HFFc6 (cell line): ENCODE measurements at places on chromosomes 2 and 18. TPM values are rescaled to one million over a fixed set of nuclear protein-coding genes. Genes with fewer than 3 reads are reported as not detected.
A peak's percentile ranks its signal among the peaks of the same experiment; 100 is the strongest.

GRCh38 chr2:148971547-148971946 is 67.0 kb upstream of the LYPD6B start:
- no peak overlapping the region for H3K27ac ChIP-seq
- peaks cover 21% of the 10 kb centered on the region for H3K27me3 ChIP-seq
- H3K4me1 ChIP-seq: no peaks in the 10 kb centered on the region
- H3K36me3 ChIP-seq: no peaks in the 10 kb centered on the region
- DNase-seq: no peak

GRCh38 chr18:60277855-60278480 is 94.6 kb downstream of the MC4R start:
- H3K27ac ChIP-seq: no peak overlapping the region
- H3K4me1 ChIP-seq: no peaks in the 10 kb centered on the region
- H3K36me3 ChIP-seq: no peaks in the 10 kb centered on the region
- no peak for DNase-seq

DNA sequence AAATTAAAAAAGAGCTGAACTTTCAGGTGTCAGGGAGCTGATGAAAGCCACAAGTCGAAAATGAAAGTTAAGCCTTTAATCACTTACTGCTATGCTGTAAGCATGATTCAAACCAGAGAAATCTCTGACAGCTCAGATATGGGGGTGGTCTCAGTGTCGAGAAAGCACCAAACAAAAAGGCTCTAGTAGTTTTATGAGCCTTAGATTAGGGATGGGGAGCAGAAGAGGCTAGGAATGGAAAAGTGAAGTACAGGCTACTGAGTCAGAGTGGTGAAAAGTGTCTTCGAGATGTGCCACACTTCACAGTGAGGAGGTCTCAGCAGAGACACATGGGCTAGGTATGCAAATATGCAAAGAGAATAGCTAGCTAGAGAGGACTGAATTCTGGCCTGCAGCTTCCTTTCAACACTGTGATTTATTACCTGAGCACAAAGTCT is 482.2 kb downstream of the SPAG16 start:
- H3K4me1 ChIP-seq: peaks cover 39% of the 10 kb centered on the region
- peak overlapping the region; percentile 79 for H3K27ac ChIP-seq
- H3K36me3 ChIP-seq: no peaks in the 10 kb centered on the region

Gene PMAIP1
- 5.8 to 10.0 TPM (median 6.2 TPM) in 3 replicates for total RNA-seq

Gene DSEL
- 75.4 to 82.4 TPM (median 78.6 TPM) in 3 replicates for total RNA-seq

DNA sequence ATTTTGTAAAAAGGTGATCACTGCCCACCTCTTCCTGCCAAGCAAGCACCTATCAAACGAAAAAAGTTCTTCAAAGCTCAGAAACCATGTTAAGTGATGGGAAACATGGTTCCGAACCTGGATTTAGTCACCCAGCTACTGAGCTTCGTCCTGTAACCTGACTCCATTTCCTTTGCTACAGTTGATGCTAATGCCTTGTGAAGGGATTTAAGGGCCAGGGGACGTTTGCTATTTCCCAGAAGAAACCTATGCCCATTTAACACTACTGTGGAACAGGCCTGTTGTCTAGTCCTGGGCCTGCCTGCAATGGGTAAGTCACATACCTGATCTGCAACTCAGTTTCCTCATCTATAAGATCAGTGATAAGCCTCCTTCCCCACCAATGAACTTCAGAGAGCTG is 14.8 kb downstream of the SERPINE2 start:
- DNase-seq: no peak
- H3K4me1 ChIP-seq: peaks cover 43% of the 10 kb centered on the region
- H3K27ac ChIP-seq: peak overlapping the region; percentile 76
- no peak overlapping the region for H3K4me3 ChIP-seq
- H3K27me3 ChIP-seq: no peaks in the 10 kb centered on the region; the same call in 1 of the 2 replicates

GRCh38 chr2:162992828-162993227 is 154.3 kb upstream of the KCNH7 start:
- no peak overlapping the region for H3K27ac ChIP-seq
- H3K36me3 ChIP-seq: no peaks in the 10 kb centered on the region; the same call in 1 of the 2 replicates
- no peaks in the 10 kb centered on the region for H3K4me1 ChIP-seq
- H3K4me3 ChIP-seq: no peak overlapping the region

Gene SS18
- 56.8 to 70.1 TPM (median 69.0 TPM) in 3 replicates for total RNA-seq

DNA sequence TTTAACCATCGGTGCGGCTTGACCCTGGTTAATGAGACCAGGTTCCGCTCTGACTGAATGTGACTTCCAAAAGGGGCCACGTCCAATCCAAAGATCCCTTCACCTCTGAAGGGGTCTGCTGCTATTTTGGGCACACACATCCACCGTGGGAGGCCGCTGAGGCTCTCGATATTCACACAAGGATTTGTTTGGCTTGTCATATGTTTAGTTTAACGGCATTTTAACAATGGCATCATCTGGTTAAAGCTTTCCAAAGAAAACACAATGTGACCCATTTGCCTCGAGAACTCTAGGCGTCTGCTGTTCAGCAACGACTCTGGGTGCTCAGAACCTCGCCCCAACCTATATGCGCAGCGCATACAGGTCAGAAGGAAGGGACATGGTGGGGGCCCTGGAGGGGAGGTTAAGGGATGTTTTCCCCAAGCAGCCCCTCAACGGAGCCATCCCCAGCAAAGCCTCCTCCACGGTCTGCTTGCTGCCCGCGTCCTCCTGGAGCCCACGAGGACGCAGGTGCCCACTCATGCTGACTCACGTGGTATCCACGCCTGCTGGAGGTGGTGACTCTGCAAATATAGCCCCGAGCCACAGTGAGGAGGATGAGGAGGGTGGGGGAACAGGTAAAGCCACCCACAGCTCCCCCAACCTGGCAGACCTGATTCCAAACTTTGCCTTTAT is 260.3 kb downstream of the HDAC4 start:
- no peak overlapping the region for H3K4me3 ChIP-seq
- no peak overlapping the region for H3K27ac ChIP-seq
- H3K36me3 ChIP-seq: peaks cover 11% of the 10 kb centered on the region
- H3K27me3 ChIP-seq: no peaks in the 10 kb centered on the region; the same call in 1 of the 2 replicates
- no peak for DNase-seq
- no peaks in the 10 kb centered on the region for H3K4me1 ChIP-seq

GRCh38 chr2:237198164-237198855 is 112.6 kb downstream of the COPS8 start:
- peak; percentile 63 for DNase-seq
- H3K4me1 ChIP-seq: peaks cover 77% of the 10 kb centered on the region
- no peaks in the 10 kb centered on the region; the same call in 1 of the 2 replicates for H3K36me3 ChIP-seq
- peaks cover 4% of the 10 kb centered on the region; the same call in 1 of the 2 replicates for H3K27me3 ChIP-seq
